Ammon's horn (tissue), 1 donor: ENCODE measurements at places on chromosomes 11 and 22.
A peak's percentile ranks its signal among the peaks of the same experiment; 100 is the strongest.

GRCh38 chr22:36015811-36016529, 12.7 kb downstream of the RBFOX2 start:
- no peak for DNase-seq

GRCh38 chr11:93330446-93330984, at the start of gene DEUP1:
Gene DEUP1 (plus strand): TSS chr11:93330742. CDS start chr11:93332260, 1,518 bp downstream.
- DNase-seq = peak; percentile 11

DNA sequence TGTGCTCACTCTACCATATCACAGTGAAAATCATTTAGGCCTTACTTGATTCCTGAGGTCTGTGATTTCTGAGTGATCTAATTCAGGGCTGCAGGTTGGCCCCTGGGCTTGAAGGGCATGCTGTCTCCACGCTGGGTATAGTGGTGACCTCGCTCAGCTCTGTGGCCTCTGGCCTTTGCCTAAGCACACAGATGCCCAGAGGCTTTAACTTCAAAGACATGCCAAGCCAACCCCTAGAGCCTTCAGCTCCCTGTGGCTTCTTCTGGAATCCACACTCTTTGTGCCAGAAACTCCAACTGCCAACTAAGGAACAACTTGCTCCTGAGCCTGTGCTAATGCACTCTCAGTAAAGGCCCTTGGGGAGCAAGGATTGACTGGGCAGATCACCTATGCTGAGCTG, 232.6 kb upstream of the MPPED2 start:
- no peak for DNase-seq

DNA sequence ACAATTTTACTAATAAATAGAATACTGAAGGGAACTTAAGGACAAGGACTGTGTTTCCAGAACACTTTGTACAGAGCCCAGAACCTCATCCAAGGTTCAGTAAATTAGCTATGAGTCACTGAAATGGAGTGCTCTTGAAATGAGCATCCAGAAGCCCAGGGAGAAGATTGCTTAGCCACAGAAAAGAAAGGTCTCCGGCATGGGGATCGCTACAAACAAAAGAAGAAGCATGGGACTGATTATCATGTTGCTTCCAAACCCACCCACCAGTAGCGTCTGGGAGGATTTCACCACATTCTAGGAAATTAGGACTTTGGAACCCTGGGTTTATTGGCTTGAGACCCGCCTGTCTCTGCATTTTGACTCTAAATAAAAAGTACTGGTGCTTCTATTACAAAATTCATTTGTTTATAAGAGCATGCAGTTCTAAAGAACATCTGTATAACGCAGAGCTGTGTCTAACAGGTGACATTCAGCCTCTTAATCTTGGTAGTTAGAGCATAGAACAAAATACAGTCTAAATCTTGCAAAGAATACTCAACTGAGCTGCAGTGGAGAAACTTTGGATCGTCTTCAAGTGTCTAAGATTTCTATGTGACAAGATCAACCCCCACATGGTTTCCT, 35.9 kb upstream of the SESN3 start:
- DNase-seq = no peak

- no peak for DNase-seq
These were observed 12.1 kb downstream of the DUSP18 start for GRCh38 chr22:30655532-30655931.

DNA sequence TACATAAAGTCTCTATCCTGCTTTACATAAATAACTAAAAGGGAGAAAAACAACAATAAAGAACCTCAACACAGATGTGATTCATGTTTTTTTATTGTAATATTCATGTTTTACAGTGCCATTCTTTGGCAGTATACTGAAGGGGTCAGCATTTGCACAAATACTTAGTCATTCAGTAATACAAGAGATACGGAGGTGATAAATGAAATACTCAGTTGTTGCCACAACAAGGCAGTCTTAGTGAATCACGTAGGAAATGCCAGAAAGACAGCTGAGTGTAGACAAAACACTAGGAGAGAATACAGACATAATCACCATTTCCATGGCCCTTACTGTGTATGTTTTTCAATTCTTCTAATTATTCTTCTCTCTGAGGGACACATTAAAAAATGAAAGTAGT, 910.4 kb downstream of the METTL15 start:
- DNase-seq = no peak

DNA sequence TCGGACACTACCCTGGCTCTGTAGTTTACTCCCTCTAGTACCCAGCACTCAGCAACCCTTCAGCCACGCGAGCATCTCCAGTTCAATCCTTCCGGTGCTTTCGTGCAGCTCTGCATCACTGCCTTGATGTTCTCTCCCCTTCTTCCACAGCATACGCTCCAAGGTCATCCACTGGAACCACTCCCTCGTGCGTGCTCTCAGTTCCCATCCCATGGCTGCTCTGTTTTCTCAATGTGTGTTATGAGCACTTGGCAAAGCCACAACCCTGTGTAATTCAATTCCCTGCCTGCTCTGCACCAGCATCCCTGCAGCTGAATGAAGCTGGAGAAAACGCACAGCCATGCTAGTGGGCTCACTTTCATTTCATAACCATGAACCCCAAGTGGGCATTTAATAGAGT, 38.5 kb upstream of the NFRKB start:
- DNase-seq = no peak
